PC-3 (cell line): ENCODE measurements at places on chromosomes 11 and 22.
A peak's percentile ranks its signal among the peaks of the same experiment; 100 is the strongest.

- H3K4me3 ChIP-seq, result no peak overlapping the region
- no peaks in the 10 kb centered on the region for H3K36me3 ChIP-seq
- no peak for DNase-seq
- no peaks in the 10 kb centered on the region for H3K27me3 ChIP-seq
- no peaks in the 10 kb centered on the region for H3K4me1 ChIP-seq
Measured at GRCh38 chr22:49097966-49098365, 729.7 kb downstream of the BRD1 start.

DNA sequence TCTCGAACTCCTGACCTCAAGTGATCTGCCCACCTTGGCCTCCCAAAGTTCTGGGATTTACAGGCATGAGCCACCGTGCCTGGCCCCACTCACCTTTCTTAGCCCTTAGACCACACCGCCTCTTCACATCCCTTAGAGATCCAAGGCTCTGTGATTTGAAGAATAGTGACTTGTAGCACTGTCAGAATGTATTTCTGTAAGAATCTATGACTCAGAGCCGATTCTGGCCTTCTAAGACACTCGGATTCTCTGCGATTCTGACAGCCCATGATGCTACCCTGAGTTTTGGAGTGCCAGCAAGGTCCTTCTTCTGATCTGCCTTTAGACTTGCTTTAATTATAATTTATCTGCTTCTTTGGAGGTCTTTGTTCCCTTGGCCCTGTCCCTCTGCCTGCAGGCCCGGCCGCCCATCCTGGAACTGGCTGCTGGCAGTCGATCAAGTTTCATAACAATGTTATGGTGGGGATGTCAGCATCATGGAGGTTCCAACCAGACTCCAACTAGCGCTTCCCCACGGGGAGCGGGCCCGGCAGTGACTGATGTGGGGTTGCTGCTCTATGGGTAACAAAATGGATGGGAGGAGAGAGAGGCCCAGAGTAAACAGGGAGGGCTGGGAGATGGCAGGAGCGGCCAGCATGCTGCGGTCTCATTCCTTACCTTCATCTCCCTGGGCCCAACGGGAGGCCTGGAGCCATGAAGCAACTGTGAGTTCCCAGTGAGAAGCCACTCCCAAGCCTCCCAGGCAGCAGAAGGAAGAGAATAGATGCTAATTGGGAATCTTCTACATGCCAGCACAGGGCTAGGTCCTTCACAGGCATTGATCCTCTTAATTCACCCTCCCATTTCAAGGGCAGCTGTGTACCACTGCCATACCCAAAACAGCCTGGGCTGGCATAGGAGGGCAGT is 55.7 kb upstream of the RASD2 start:
- no peak overlapping the region for H3K4me3 ChIP-seq
- peaks cover 28% of the 10 kb centered on the region for H3K4me1 ChIP-seq
- H3K27me3 ChIP-seq, result no peaks in the 10 kb centered on the region
- no peaks in the 10 kb centered on the region for H3K36me3 ChIP-seq

DNA sequence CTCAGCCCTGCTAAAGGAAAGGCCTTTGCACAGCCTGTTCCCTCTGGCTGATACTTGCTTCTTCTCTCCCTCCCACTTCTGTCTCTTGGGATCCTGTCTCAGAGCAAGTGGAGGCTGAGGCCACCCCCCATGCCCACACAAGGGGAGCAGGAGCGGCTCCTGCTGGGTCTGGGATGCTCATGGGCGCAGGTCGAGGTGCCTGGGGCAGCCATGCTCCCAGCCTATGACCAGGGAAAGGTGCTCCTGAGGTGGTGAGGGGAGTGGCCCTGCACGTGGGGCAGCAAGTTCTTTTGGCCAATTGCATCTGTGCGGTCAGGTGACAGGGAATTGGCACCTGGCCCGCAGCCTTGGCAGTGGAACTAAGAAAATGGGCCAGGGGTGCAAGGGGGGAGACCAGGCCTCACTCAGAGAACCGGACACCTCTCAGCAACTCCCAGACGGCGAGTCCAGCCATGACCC is 1.5 kb downstream of the MAPK11 start:
- H3K4me3 ChIP-seq, result no peak overlapping the region
- no peak for DNase-seq
- H3K4me1 ChIP-seq, result peaks cover 11% of the 10 kb centered on the region
- H3K27me3 ChIP-seq, result no peaks in the 10 kb centered on the region
- no peak overlapping the region for H3K27ac ChIP-seq

GRCh38 chr11:32071811-32072210 is 19.1 kb upstream of the RCN1 start:
- peaks cover 19% of the 10 kb centered on the region for H3K27me3 ChIP-seq
- no peak overlapping the region for H3K4me3 ChIP-seq
- peak; percentile 77 for DNase-seq
- peaks cover 16% of the 10 kb centered on the region for H3K4me1 ChIP-seq
- H3K36me3 ChIP-seq, result no peaks in the 10 kb centered on the region

- DNase-seq, result peak; percentile 91
- no peaks in the 10 kb centered on the region for H3K36me3 ChIP-seq
- H3K27ac ChIP-seq, result peak overlapping the region; percentile 100
- peak overlapping the region; percentile 37; the same call in 1 of the 2 replicates for H3K4me3 ChIP-seq
- H3K4me1 ChIP-seq, result peaks cover 78% of the 10 kb centered on the region
Measured at GRCh38 chr11:86741839-86742805, 58.2 kb upstream of the PRSS23 start.

- no peak overlapping the region for H3K4me3 ChIP-seq
- H3K4me1 ChIP-seq, result peaks cover 91% of the 10 kb centered on the region
- H3K27me3 ChIP-seq, result no peaks in the 10 kb centered on the region
- peak; percentile 89 for DNase-seq
- H3K27ac ChIP-seq, result peak overlapping the region; percentile 75
- H3K36me3 ChIP-seq, result peaks cover 5% of the 10 kb centered on the region; the same call in 1 of the 2 replicates
Measured at GRCh38 chr22:36365020-36365411, 22.8 kb downstream of the MYH9 start.

DNA sequence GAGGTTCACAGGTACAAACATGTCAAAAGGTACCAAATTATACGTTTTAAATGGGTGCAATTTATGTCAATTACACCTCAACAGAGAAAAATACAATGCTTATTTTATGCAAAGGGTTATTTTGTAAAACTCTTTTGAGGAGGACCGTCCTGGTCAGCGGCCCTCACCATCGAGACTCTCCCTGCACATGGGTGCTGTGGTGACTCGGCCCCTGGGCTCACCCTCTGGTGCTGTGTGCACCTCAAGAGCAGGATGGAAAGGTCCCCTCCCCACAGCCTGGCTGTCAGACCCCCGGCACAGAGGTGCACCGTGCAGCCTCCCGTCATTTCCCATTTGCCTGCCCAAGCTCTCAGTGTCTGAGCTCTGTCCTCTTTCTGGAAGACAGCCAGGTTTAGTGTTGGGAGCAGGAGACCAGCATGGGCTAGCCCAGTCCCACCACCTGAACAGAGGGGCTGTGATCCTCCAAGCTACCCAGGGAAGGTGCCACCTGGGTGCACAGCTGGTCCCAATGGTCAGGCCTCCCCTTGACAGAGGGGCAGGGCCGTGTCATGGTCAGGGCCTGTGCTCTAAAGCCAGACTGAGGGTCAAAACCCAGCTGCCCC is 41.8 kb upstream of the PRODH start:
- H3K27me3 ChIP-seq, result no peaks in the 10 kb centered on the region
- no peak for DNase-seq
- no peaks in the 10 kb centered on the region for H3K4me1 ChIP-seq
- H3K36me3 ChIP-seq, result no peaks in the 10 kb centered on the region

DNA sequence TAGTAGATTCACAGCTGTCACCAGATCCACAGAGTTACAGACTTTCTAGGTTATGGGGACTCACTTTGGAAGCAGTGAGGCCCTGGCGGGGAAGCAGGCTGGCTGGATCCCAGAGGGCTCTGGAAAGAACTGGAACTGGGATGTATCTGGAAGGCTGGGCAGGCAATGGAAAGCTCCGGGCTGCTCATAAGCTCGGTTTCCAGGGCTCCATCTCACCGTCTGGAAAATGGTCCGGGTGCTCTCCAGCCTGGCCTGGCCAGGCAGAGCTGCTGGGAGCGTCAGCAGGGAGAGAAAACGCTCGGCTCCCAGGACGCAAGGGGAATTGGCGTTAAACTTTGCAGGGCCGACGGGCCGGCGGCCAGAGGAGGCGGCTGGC is 335 bp upstream of the SEZ6L start:
- no peak overlapping the region for H3K27ac ChIP-seq
- no peak for DNase-seq
- peaks cover 22% of the 10 kb centered on the region for H3K27me3 ChIP-seq
- H3K4me3 ChIP-seq, result no peak overlapping the region
- H3K4me1 ChIP-seq, result no peaks in the 10 kb centered on the region
- H3K36me3 ChIP-seq, result no peaks in the 10 kb centered on the region

- peaks cover 18% of the 10 kb centered on the region for H3K4me1 ChIP-seq
- H3K27ac ChIP-seq, result no peak overlapping the region
- no peak for DNase-seq
- no peaks in the 10 kb centered on the region for H3K36me3 ChIP-seq
- no peaks in the 10 kb centered on the region for H3K27me3 ChIP-seq
Measured at GRCh38 chr22:45890351-45890635, 86.7 kb downstream of the WNT7B start.
